ENCODE measurements at places on chromosomes 6 and 20. TPM values are rescaled to one million over a fixed set of nuclear protein-coding genes. Genes with fewer than 3 reads are reported as not detected.

ZNF334 gene
- total RNA-seq, result 15.2 TPM

FOXQ1 gene
- total RNA-seq, result not detected

SSR1 gene
- total RNA-seq, result 96.8 TPM

OVOL2 gene
- total RNA-seq, result 11.2 TPM

SLC17A2 gene
- total RNA-seq, result not detected

WDR27 gene
- total RNA-seq, result 80.4 TPM

MYLK2 gene
- not detected for total RNA-seq

FGD2 gene
- 0.14 TPM for total RNA-seq

TCFL5 gene
- 19.3 TPM for total RNA-seq

KCNB1 gene
- total RNA-seq, result 0.50 TPM
